NCI-H446 (cell line): ENCODE measurements at places on chromosomes 6 and 20.
A peak's percentile ranks its signal among the peaks of the same experiment; 100 is the strongest.

DNA sequence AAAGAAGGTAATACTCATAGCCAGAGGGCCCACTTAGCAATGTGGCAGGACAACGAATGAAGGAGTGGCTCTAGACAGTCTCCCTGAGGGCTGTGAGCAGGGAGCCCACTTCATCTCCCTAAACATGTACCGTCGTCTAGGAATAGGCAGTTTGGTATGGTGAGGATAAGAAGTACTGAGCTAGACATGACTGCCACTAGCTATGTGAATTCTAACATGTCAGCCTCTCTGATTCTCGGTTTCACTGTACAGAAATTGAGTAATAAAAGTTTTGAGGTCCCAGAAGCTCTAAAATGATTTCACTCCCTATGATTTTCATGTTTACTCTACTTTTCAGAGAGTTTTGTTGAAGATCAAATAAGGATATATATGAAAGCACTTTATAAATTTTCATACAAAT lies 107.1 kb downstream of the AHI1 start:
- no peak for DNase-seq

DNA sequence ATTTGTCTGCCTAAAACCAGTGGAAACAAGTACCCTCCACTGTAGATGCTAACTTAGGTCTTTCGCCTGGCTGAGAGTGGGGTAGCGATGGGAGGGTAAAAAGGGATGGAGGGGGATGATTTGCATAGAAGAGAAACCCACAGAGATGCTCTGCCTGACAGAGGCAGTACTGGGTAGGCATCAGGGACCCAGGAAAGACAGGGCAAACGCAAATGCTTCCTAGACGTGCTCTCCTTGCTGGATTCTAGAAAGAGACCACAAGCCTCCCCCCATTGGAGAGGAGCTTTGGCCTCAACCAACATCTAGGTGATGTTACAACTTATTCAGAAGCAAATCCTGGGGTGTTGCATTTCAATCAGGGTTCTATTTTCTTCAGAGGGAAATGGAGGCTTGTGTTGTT lies 3.2 kb downstream of the OLIG3 start:
- no peak for DNase-seq

GRCh38 chr6:36949636-36950035 lies 4.9 kb upstream of the PI16 start:
- DNase-seq: no peak

DNA sequence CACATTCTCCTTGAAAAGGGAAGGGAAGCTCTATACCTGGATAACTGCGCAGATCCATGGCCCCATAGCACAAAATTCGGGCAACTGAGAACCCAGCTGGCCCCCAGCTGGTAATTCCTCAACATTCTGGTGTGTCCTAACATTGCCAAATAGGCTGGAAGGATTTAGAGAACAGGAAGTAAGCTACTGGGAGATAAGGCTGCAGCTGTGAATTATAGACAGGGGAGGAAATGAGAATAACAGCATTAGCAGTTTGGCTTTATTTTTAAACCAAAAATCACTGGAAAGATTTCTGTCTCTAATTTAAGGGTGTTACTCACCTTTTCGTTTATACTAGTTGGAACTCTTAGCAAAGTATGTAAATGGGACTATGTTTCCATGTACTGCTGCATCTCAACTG lies 97.2 kb downstream of the TULP4 start:
- DNase-seq: no peak

GRCh38 chr6:37554480-37554819 lies 54.8 kb upstream of the CCDC167 start:
- DNase-seq: no peak

GRCh38 chr6:116016846-116017545 lies 43.7 kb downstream of the FRK start:
- no peak for DNase-seq

DNA sequence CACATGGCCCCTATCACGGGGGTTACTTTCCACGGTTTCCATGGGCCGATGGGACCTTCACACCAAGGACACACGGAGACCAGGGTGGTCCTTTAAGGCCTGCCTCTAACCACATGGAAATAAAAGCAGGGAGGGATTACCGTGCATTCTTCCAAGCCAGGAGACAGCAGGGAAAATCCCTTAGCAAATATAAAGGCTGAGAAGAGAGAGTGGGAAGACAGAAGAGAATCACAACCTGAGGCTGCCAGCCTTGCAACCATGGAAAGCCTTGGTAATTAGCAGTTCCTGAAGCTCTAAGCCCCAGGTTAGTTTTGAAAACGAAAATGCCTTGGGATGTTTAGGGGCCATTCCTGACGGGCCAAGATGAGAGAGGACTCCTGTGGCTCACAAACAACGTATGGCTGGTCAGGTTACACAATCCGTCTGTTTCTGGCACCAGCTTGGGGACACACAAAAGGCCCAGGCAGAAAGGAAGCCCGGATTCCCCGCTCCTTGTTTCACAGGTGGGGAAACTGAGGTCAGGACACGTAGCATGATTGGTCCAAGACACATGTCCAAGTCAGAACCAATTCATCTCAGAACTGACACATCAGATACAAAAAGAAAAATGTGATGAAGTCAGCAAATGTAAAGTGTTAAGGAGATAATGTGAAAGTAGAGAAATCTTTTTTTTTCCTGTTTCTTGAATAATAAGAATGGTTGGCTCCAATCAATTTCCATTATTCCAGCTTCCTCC lies 2.8 kb downstream of the PREX1 start:
- no peak for DNase-seq

DNA sequence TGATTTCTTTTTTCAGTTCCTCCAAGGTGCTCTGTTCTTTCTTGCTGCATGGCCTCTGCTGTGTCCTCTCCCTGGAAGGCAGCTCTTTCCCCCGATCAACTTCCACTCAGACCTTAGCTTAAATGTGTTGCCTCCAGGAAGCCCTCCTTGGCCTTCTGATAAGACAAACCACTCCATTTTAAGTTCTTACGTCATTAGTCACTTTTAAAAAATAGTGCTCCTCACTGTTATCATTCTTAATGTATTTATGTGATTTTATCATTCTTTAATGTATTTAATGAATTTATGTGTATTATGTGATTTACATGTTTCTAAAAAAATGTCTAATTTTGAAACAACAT lies 12.2 kb upstream of the MANBAL start:
- no peak for DNase-seq

- DNase-seq: no peak
Observed at GRCh38 chr6:136365776-136366354, 76.2 kb upstream of the BCLAF1 start.

DNA sequence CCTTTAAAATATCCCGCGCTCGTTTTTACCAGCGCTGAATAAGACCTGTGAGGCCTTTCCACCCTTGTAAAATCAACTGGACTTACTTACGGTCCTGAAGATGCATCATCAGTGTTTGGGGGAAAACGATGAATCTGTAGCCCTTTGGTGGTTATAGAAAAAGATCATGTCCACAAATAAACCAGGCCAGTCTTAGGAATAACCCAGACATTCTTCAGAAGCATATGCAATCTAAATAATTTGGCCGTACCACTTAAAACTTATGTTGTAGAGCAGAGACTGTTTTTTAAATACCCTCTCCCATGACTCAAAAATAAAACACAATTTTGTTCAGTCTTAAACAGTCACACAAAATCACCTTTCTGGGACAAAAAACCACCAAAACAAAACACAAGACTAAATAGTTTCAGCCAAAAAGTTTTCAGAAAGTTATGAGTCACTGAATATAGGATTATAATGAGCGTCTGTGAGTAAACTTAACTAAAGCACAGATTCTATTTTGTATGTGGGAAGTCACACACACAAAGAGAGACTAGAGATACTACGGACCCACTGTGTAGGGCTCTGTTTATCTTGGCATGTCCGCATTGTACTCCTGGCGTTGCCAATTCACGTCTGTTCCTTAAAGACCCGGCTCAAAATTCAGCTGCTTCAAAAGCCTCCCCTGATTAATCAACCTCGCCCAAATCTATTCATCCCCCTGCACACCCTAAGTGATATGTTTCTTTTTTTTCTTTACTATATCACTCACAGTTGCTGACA lies 26.5 kb upstream of the SMOC2 start:
- DNase-seq: no peak

- no peak for DNase-seq
Observed at GRCh38 chr6:85111481-85112011, 338.3 kb upstream of the NT5E start.

DNA sequence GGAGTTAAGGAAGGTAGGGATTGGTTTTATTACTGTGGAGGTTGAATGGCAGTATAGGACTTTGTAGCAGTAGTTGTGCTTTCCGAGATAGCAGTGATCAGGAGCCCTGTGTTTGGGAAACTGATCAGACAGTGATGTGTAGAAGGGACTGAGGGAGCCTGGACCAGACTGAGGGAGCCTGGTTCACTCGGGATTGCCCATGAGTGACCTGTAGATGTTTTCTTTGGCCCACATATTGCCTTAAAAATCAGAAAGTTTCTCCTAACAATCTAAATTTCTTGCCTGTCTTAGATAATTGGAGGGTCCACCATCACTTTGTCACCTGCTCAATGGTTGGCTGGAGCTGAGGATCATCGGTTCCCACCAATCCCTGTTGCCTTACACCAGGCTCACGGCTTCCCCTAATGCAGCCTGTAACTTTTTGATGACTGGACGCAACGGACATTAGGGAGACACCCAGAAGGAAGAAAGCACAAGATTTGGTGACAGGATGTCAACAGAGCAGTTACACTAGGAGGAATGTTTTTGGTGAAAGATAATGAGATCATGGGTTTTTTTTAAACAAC lies 1.1 kb downstream of the CDS2 start:
- no peak for DNase-seq

DNA sequence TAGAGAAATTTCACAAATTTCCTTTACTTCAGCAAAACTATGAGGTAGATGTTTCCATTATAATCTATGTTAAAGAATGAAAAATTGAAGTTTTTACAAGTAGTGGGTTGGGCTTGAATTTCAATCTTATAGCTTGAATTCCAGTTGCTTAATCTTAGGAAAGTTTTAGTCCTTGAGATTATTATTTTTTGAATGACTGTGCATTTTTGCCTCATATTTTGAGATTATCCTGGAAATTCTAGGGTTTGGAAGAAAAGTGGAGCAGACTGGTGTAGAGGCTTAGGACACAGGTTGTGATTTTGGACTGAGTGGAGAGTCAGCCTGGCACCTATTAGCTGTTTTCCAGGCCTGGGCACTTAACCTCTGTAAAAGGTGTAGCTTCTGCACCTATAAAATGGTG lies 5.7 kb downstream of the MTCL3 start:
- DNase-seq: no peak

- no peak for DNase-seq
Observed at GRCh38 chr6:142700671-142701312, 244.2 kb downstream of the HIVEP2 start.

- no peak for DNase-seq
Observed at GRCh38 chr20:58111310-58112016, 117.0 kb downstream of the ANKRD60 start.

DNA sequence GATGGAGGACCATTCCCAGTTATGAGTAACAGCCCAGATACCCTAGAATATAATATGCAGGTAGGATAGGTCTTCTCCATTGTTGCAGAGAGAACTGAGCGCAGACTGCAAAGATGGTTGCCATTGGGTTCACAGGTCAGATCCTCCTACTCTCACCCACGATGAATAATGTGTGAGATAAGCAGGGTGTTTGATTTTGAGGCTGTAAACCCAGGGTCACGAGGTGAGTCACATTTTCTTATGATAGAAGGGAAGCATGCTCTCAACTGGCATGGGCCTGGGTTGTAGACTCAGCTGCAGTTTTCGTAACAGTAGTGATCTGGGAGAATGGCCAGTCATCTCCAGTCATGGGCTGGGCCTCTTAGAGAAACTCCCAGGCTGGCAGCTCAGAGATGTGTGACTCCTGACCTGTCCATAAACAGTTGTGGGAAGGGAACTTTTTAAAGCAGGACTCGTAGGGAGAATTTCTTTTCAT lies 74.2 kb downstream of the CD164 start:
- no peak for DNase-seq

GRCh38 chr6:21847711-21848480 lies 254.3 kb downstream of the SOX4 start:
- DNase-seq: no peak

DNA sequence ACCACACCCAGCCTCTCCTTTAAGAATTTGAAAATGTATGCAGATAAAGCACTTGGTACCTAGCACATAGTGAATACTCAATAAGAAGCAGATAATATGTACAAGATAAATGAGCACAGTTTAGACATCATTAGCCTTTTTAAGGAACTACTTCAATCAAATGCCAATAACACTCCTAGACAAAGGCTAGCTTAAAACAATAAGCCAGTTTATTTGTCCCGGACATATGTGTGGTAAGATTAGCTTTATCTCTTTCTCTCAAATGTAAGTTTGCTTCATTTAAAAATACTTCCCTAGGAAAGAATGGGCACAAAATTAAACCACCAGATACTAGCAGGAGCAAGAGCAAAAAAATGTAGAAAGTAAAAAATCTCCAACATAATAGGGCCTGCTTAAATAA lies 73.8 kb downstream of the MAP3K5 start:
- no peak for DNase-seq

GRCh38 chr20:22810626-22811569 lies 224.2 kb upstream of the SSTR4 start:
- DNase-seq: no peak

- DNase-seq: peak; percentile 16
Observed at GRCh38 chr6:89281779-89282246, 33.3 kb downstream of the GABRR2 start.

GRCh38 chr6:43505718-43506117 lies 4.4 kb downstream of the LRRC73 start:
- DNase-seq: no peak

DNA sequence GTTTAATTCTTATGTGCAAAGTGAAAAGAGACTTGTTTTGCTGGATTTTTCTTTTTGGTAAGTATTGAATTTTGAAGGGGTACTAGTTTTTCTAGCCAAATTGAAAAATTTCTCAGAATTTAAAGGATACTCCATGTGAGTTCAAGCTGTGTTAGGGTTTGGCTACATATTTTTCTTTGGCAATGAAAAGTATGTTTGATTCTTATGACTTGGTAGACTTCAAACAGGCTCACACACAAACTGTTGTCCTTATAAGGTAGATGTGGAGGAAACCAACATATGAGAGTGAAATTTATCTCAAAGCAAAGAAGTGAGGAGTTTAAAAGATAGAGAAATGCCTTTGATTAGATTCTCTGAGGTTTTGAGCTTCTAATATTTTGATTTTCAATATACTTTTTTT lies 356.7 kb downstream of the BCKDHB start:
- no peak for DNase-seq

DNA sequence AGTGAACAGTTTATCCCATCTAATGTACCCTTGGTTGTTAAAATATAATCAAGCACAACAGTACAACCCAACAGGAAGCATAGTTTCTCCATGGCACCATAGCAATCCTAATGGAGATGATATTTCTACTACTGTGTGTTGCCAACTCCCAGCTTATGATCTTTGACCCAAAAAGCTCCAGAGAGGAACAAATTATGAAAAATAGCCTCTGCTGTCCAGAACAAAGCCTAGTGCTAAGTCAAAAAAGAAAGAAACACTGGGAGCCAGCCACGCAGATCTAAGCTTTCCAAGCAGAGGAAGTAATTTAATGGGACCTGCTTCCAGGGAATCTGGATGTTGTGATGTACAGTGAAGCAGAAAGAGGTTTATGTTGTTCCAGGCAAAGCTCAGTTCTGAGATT lies 52.2 kb upstream of the TASP1 start:
- DNase-seq: no peak
